ENCODE measurements at places on chromosomes 5 and 9. TPM values are rescaled to one million over a fixed set of nuclear protein-coding genes. Genes with fewer than 3 reads are reported as not detected.
A peak's percentile ranks its signal among the peaks of the same experiment; 100 is the strongest.

- H3K4me1 ChIP-seq, result no peaks in the 10 kb centered on the region
- H3K36me3 ChIP-seq, result peaks cover 25% of the 10 kb centered on the region
- no peak for DNase-seq
- H3K27me3 ChIP-seq, result no peaks in the 10 kb centered on the region
- peak overlapping the region; percentile 28 for H3K4me3 ChIP-seq
Measured at GRCh38 chr9:128159522-128159783, 612 bp upstream of the BBLN start.

- H3K4me3 ChIP-seq, result no peak overlapping the region
- H3K4me1 ChIP-seq, result no peaks in the 10 kb centered on the region
- DNase-seq, result peak; percentile 15
- no peak overlapping the region for H3K27ac ChIP-seq
Measured at GRCh38 chr9:12916042-12916441, 141.2 kb downstream of the LURAP1L start.

- H3K4me3 ChIP-seq, result no peak overlapping the region
- H3K4me1 ChIP-seq, result no peaks in the 10 kb centered on the region
- H3K27ac ChIP-seq, result no peak overlapping the region
- peak; percentile 41 for DNase-seq
Measured at GRCh38 chr9:121997791-121998190, 95.3 kb downstream of the TTLL11 start.

The TRPM3 gene
- 0.21 TPM for total RNA-seq

DNA sequence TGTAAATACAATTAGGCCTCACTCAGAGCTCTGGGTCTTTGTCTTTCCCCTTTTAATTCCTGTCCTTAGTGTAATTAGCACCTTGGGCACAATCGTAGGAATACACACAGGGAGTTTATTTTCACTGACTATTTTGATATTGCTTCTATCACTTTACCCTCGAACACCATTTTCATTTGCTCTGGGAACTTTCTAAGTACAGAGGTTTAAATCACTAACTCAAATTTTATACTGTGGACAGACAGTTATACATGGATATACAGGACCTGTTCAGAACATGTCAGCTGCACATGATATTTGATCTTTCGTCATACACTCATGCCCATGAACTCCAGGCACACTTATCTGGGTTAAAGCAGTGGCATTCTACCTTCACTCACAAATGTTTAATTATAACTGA is 217.8 kb upstream of the TMEM161B start:
- H3K4me3 ChIP-seq, result no peak overlapping the region
- no peak overlapping the region for H3K27ac ChIP-seq
- DNase-seq, result no peak
- H3K27me3 ChIP-seq, result no peaks in the 10 kb centered on the region
- H3K36me3 ChIP-seq, result no peaks in the 10 kb centered on the region

DNA sequence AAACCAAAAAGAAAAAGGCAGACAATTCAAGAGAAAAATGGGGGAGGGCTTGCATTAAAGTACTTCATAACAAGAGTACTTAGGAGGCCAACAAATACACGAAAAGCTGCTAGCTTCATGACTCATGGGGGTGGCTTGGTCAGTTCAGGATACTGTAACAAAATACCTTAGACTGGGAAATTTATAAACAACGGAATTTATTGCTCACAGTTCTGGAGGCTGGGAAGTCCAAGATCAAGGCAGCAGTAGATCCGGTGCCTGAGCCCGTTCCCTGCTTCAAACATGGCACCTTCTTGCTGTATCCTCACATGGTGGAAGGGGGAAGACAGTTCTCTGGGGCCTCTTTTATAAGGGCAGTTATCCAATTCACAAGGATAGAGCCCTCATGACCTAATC is 111.4 kb downstream of the C9orf50 start:
- DNase-seq, result no peak
- no peak overlapping the region for H3K4me3 ChIP-seq
- no peaks in the 10 kb centered on the region for H3K27me3 ChIP-seq
- H3K36me3 ChIP-seq, result peaks cover 5% of the 10 kb centered on the region
- no peaks in the 10 kb centered on the region for H3K4me1 ChIP-seq
- H3K27ac ChIP-seq, result no peak overlapping the region

All from left lung (tissue), 14 donors.